ENCODE measurements at places on chromosomes 4 and X.

- no peak for DNase-seq
Measured at GRCh38 chr4:76443376-76443775, 8.3 kb downstream of the SHROOM3 start.

DNA sequence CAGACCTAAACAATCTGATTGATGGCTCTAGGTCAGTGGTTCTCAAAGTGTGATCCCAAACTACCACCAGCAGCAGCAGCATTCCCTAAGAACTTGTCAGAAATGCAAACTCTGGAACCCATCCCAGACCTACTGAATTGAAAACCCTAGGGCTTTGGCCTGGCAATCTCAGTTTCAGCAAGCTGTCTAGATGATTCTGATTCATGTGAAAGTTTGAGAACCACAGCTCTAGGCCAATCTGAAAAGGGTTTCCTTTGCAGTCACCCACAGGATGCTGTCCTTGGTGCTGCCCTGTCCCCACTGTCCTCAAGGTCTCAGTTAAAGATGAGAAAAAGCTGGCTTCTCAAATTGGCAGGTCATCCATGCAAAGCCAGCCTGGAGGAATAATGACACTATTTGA lies 34.8 kb downstream of the SMPX start:
- DNase-seq = no peak

DNA sequence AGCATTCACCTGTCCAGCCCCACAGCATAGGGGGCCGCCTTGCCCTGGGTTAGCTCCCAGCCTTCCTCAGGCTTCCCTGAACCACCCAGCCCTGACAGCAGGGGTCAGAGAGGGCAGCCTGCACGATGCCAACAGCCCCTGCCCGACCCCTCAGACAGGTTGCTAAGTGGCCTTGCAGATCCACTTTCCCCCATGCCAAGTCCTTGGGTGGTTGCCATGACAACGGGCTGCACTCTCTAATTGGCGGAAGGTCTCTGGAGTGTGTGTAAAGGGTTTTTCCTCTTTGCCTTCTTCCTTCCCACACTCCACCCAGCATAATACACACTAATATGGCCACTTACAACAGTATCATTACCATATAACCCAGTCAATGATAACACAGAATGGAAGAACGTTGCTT lies 99.6 kb upstream of the AFAP1 start:
- peak; percentile 81 for DNase-seq

- DNase-seq = no peak
Measured at GRCh38 chr4:129014566-129015509, 78.5 kb downstream of the SCLT1 start.

DNA sequence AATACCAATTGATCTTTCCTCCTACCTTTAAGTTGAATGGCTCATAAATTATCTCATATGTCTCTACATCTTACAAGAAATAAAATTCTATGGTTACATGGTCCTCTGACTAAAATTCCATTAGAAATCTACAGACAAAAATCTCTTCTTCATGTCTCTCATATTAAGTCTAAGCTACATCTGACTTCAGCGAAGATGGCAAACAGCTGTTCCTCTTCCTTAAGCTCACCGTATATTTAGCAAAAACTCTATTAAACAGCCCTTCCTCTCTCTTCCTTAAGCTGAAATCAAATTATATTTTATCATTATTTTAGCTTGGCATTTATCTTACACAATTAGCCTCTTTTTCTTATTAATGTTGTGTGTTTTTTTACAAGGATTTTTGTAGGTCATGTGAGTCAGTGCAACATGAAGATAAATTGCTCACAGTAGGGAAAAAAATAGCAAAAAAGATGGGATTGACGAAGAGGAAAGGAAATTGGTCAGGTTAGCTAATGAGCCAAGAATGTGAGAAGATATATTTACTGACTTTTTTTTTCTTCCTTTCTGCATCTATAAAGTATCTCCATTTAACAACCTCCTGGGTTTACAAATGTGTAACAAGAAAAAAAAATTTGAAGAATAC lies 2412.8 kb downstream of the ARAP2 start:
- no peak for DNase-seq

DNA sequence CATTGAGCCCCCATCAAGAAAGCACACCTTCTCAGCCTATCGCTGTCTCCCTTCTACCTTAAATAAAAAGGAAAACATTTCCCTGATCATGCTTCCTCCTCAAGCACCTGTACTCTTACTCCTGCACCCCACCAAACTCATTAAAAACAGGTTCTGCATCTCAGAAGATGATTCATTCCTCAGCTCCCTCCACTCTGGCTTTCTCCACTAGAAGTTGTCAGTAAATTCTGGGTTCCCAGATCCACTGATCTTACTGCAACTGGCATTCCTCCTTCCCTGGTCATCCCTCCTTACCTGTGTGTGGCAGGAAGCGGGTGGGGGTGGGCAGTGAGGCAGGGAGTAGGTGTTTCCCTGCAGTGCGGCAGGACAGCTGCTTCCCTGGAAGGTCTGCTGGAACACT lies 108.8 kb downstream of the GPR143 start:
- DNase-seq = no peak

GRCh38 chr4:7847206-7847605 lies 92.5 kb downstream of the AFAP1 start:
- no peak for DNase-seq

GRCh38 chrX:129108936-129109335 lies 414.4 kb downstream of the SMARCA1 start:
- peak; percentile 86 for DNase-seq

DNA sequence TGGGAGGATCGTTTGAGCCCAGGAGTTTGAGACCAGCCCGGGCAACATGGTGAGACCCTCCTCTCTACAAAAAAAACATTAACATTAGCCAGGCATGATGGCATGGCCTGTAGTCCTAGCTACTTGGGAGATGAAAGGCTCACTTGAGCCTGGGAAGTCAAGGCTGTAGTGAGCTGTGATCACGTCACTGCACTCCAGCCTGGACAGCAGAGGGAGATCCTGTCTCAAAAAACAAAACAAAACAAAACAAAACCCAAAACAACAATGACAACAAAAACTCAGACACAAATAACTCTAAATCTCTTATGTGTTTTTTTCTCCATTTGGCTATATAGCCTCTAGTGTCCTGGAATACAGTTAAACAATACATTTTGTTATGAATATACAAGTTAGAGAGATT lies 127.3 kb upstream of the STK26 start:
- no peak for DNase-seq

DNA sequence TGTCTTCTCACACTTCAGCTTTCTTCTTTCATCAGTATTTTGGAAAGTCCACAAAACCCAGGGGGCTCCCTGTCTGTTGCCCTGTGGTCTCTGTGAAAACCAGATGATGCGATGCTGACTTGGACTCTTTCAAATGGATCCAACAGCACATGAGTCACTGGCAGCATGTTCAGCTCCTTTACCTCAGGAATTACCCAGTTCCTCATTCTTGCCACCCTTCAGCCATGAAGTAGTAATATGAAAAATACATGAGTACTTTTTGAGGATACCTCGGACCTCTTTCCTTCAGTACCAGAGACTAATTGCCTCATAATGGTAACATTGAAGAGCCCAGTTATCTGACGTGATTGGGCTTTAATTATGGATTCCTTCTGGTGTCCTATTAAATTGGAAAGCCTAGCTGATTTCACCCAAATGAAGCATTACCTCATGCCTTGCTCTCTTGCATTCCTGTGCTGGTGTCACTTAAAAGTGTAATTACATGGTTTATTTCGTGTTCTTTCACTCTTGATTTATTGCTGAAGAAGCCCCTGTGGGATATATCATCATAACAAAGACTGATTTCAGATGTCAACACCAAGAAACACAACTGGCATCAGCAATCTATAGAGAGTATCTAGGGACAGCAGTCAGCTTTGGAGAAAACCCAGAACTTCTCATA lies 63.4 kb downstream of the NFKB1 start:
- no peak for DNase-seq

DNA sequence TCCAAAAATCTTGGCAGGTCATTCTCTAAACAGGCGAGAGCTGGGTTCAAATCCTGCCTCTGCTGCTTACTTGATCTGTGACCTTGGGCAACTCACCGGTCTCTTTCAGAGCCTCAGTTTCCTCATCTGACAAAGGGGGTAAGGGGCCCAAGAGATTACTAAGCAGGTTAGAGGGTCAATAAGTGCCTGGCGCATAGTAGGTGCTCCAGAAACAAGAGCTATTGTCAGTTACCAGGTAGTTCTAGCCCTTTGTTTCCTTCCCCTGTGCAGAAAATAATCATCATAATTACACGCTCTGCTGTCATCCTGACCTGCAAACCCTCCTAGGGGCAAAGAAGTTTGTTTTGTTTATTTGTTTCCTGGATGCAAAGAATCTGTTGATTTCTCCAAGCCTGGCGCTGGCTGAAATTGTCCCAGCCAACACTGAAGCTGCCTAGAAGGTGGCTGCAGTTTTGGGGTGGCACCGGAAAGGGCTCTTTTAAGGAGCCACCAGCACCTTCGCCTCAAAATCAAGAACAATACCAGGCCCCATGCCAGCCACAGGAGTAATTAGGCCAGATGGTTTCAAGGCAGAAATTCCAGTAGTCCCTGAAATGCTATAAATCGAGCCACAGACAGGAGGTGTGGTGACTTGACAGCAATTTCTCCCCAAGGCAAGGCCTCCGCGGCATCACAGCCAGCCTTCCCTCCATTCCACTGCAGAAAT lies 10.2 kb upstream of the KIAA0232 start:
- no peak for DNase-seq

DNA sequence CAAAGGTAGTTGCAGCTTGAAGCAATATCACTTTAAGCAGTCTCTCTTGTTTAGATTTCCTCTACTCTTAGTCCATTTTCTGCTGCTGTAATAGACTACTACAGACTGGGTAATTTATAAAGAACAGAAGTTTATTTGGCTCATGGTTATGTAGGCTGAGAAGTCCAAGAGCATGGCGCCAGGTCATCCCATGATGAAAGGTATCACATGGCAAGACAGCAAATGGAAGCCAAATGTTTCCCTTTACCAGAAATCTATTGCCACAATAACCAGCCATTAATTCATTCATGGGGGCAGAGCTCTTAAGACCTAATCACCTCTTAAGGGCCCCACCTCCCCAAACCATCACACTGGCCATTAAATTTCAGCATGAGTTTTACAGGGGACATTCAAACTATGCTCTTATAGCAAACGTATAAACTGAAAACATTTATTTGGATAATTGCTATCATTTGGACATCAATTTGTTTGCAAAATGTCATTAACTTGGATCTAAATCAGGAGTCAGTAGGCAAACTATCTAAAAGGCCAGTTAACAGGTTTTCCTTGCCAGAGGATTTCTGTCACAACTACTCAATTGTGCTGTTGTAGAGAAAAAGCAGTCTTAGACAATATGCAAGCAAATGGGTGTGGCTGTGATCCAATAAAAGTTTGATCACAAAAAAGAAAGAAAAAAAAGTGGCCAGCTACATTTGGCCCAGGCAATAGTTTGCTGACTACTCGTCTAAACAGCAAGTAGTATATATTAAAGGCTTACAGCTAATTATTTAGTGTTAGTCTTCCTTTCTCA lies 75.7 kb upstream of the GUCY1A1 start:
- DNase-seq = no peak

GRCh38 chr4:13711233-13711785 lies 83.8 kb upstream of the BOD1L1 start:
- DNase-seq = no peak

GRCh38 chrX:153723351-153724251 lies 586 bp downstream of the BCAP31 start:
- DNase-seq = no peak

- DNase-seq = no peak
Measured at GRCh38 chr4:98148856-98149255, 5.6 kb upstream of the STPG2 start.

- DNase-seq = no peak
Measured at GRCh38 chr4:101289306-101289705, 58.0 kb downstream of the PPP3CA start.

GRCh38 chrX:23911126-23911835 lies 3.5 kb downstream of the CXorf58 start:
- no peak for DNase-seq

- DNase-seq = no peak
Measured at GRCh38 chr4:122156819-122157218, 4.7 kb downstream of the BLTP1 start.

- DNase-seq = no peak
Measured at GRCh38 chr4:129583868-129584267, 487.9 kb downstream of the C4orf33 start.

GRCh38 chr4:87058356-87059073 lies 123.7 kb downstream of the AFF1 start:
- no peak for DNase-seq

DNA sequence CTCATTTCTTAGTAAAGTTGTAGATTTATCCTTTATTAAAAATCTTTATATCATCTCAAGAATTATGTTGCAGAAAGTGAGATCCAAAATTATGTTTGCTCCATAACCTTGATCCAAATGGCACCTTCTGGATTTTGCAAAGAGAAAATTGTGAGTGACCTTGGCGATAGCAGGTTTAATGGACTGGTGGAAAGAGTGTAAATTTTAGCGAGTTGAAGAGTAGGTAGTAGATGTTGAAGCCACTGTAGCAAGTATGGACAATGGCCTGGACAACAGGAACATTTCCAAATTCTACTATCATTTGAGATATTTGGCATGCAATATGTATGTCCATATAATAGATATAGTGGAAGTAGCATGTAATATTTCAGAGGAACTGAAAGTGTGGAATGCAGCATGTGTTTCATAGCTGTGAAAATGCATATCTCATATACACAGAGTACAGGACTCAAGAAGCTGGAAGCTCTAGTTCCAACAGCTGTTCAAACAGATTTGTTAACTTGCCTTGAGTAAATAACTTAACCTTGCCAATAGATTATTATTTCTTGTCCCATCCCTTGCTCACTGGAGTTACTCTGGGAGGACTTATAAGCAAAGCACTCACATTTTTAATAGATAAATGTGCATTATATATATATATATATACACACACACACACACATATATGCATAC lies 152.5 kb upstream of the TLL1 start:
- DNase-seq = no peak

- no peak for DNase-seq
Measured at GRCh38 chr4:127479031-127479622, 153.6 kb upstream of the INTU start.

- DNase-seq = no peak
Measured at GRCh38 chr4:107586371-107586770, 133.7 kb downstream of the PAPSS1 start.

- DNase-seq = no peak
Measured at GRCh38 chr4:55032179-55032578, 93.2 kb downstream of the KDR start.

DNA sequence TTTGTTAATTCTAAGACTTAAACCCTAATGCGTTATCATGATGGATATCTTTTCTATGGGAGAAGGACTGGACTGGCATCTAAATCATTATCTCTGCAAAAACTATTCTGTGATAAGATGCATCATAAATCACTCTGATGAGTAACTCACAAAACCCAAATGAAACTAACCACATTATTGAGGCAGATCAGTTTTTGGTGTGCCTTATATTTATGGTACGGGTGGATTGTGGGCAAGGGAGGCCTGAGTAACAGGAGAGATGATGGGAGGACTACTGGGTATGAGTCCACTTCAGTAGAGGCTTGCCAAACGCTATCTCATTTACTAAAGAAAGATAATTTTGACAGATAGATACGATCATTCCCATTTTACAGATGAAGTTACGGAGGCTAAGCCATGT lies 66.4 kb upstream of the GUCY1A1 start:
- no peak for DNase-seq

- DNase-seq = no peak
Measured at GRCh38 chr4:41359836-41360213, 103.1 kb downstream of the UCHL1 start.

GRCh38 chr4:2284161-2284933 lies 22.4 kb upstream of the MXD4 start:
- DNase-seq = no peak

GRCh38 chr4:153166716-153167501 lies 37.3 kb upstream of the TRIM2 start:
- DNase-seq = no peak
